ENCODE measurements at places on chromosomes 11 and 22.

- DNase-seq = no peak
Measured at GRCh38 chr11:116981266-116981885, 116.9 kb downstream of the SIK3 start.

DNA sequence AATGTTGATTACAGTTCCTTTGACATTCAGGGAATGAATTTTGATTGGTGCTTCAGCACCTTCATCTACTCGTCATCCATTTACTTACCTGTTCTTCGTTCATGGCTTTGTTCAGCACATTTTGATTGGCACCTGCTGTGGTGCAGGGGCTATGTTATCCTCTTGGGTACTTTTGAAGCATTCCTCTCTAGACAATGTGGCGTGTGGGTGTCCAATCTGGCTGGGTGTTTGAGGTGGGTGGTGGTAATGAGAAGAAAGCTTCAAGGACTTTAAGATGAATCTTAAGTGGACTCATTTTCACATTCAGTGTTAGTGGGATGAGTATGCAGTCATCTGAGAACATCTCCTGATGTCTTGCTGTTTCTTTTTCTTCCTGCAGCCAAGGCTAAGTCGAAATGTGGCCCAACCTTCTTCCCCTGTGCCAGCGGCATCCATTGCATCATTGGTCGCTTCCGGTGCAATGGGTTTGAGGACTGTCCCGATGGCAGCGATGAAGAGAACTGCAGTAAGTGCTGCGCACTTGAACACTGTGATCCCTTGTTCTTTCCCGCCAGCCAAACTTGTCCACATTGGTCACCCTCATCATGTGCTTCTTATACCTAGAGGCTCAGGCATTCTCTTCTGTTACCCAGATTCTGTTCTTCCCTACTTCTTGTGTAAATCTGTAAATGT lies 137.5 kb downstream of the LDLRAD3 start:
- DNase-seq = no peak

- DNase-seq = no peak
Measured at GRCh38 chr11:34565417-34566207, 52.0 kb upstream of the ELF5 start.

DNA sequence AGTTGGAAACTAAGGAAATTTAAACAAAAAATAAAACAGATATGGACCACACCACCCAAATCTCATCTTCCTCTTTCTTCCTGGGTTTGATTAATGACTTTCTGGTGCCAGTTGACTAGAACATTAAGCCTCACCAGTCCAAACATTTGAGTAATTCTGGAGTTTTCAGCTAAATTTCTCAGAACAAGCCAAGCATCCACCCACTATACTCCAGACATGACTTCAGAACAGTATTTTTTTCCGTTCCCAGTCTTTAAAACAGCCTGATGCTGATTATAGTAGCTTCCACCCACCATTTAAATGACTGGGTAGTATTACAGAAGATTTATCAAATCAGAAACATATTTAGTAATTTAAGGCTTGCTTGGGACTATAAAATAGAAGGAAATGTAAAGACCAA lies 230.9 kb upstream of the UBASH3B start:
- DNase-seq = no peak

Measured in iris pigment epithelial cell (primary cell).